ENCODE measurements at places on chromosomes 3 and 15. TPM values are rescaled to one million over a fixed set of nuclear protein-coding genes. Genes with fewer than 3 reads are reported as not detected.
A peak's percentile ranks its signal among the peaks of the same experiment; 100 is the strongest.

DNA sequence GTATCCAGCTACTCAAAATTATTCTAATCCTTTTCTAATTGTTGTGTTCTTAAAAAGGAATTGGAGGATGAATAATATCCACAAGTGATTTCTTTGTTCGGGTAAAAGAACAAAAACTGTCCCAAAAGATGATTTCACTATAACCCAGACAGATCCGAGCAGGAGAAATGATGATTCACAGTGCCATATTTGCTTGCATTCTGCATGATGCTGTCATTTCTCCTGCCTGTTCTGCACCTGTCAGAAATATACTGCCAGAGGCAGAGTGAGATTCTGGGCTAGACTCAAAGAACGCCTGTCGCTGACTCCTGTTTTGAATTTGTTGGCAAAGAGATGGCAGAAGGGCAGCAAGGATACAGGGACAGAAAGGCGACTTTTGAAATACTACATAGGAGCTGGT lies 34.7 kb upstream of the SLC24A5 start:
- no peak for DNase-seq

DNA sequence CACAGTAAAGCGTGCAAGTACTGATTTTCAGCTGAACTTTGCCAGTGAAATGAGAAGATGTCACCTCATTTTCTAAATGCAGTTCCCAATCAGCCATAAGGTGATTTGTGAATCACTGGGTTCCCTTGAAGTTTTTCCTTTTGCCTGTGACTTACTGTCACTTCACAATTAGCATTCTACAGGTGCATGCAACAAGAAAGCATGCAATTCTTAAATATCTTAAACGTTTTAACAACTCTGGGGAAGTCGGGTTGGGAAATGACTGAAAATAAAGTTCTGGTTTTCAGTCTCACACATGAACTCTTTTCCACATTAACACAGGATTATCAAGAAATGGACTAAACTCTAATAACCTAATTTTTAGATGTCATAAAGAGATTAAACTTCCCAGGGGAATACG lies 5.2 kb downstream of the GSK3B start:
- no peak for DNase-seq

DNA sequence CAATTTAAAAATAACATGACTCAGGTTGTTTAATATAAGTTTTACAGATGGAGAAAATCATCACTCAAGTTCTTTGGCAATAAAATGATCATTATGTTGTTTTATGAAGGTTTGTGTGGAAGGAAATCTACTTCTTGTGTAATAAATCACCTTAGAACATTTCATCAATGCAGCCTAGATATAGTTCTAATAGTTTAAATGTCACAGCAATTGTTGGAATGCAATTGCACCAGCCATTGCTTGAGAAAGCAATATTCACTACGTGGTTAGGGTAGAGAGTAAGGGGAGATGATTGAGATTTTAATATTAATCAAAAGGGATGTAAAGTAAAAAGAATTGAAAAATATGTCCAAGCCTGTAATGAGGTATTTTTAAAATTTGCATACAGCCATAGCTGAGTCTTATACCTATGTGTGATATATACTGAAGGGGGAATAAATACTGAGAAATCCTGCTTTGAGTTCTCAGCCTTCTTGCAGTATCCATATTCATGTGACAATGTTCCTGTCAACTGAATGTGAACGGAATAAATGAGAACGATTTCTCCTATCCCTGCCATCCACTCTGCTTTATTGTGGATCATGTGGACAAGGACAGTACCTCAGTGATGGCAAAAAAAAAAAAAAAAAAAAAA lies 257.9 kb downstream of the OTOL1 start:
- DNase-seq, result no peak

DNA sequence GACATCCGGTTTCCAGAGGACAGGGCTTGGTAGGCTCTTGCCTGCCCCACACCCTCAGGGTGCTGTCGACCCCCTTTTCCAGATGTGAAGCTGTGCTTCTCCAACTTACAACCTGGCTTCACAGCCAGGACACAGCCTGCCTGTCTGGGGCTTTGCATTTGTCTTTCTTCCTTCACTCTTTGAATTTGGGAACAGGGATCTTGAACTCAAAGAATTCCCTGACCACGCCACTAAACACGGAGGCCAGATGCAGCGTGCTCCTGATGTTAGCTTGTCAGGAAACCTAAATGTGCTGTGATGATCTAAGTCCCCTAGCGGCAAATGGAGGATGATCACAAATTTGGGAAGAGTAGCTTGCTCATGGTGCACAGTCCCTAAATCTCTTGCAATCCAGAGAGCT lies 244.8 kb upstream of the RGMA start:
- peak; percentile 69 for DNase-seq

The UACA gene
- total RNA-seq, result 67.1 TPM

- DNase-seq, result no peak
Observed at GRCh38 chr3:172238188-172238587, 198.8 kb downstream of the FNDC3B start.

The GOLGA6L10 gene
- 4.1 TPM for total RNA-seq

GRCh38 chr15:99909592-99910295 lies 176.5 kb upstream of the LYSMD4 start:
- DNase-seq, result peak; percentile 80

DNA sequence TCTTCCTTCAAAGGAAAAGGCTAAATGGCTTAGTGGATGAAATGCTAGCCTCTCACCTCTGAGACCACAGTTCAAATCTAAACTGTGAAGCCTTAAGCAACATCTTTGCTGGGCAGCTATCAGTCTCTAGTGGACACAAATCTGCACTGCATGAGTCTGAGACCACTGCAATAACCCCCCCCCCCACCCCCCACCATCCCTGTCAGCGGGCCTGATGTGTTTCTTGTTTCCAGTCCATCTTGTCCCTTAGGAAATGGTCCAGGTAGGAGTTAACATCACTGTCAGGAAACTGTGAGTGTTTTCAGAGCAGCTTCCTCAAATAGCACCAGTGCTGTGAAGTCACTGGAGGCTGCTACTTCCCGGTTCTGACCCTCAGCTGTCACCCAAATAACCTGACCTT lies 140.6 kb upstream of the TMCO5A start:
- peak; percentile 56 for DNase-seq

- no peak for DNase-seq
Observed at GRCh38 chr3:188881954-188882641, 289.7 kb upstream of the TPRG1 start.

DNA sequence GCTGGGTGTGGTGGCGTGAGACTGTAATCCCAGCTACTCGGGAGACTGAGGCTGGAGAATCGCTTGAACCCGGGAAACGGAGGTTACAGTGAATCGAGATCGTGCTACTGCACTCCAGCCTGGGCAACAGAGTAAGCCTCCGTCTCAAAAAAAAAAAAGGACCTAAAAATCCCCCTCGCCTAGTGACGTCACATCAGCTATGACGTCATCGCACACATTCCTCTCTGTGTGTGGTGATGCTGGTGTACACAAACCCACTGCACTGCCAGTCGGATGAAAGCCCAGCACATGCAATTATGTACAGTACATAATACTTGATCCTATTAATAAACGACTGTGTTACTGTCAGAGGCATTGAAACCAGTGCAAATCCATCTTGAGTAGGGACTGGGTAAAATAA lies 40.2 kb upstream of the SEC61A1 start:
- no peak for DNase-seq

DNA sequence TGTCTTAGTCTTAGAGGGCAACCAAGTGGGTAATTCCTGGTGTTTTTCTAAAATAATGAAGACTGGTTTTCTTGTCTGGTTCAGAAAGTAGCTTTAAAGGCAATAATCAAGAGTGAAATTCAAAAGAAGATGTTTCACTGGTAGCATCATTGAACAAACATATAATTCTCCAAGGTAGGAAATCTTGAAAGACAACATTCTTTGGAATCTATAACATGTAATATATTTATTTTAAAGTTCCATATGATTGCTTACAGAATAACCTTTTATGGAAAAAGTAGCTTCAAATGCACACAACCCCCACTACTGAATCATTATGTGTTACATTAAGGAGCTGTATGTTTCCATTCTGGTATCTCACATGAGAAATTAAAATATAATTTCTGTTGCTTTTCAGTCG lies 13.8 kb upstream of the FOXP1 start:
- DNase-seq, result no peak

GRCh38 chr15:53569751-53570480 lies 189.5 kb downstream of the WDR72 start:
- DNase-seq, result no peak

The EFCAB12 gene
- total RNA-seq, result 0.36 TPM

The KNG1 gene
- not detected for total RNA-seq

The DNAH1 gene
- 3.0 TPM for total RNA-seq

The FSTL1 gene
- total RNA-seq, result 309 TPM

The SGO1 gene
- 26.4 TPM for total RNA-seq

DNA sequence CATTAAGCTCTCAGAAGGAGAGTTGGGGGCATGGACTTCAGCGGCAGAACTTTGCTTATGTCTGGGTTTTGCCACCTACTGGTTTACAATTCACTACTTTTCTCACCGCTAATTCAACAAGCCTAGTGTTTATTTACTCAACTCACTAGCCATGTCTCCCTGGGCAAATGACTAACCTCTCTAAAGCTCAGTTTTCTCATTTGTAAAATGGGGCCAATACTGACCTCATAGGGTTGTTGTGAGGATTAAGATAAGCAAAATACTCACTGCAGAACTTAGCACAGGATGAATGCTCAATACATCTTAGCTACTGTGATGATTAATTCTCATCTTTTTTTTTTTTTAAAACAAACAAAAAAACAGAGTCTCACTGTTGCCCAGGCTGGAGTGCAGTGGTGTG lies 106.3 kb downstream of the CADPS start:
- no peak for DNase-seq

- DNase-seq, result peak; percentile 92
Observed at GRCh38 chr15:65916664-65917406, 47.5 kb downstream of the RAB11A start.

GRCh38 chr3:66383998-66384745 lies 116.7 kb downstream of the LRIG1 start:
- DNase-seq, result peak; percentile 30

DNA sequence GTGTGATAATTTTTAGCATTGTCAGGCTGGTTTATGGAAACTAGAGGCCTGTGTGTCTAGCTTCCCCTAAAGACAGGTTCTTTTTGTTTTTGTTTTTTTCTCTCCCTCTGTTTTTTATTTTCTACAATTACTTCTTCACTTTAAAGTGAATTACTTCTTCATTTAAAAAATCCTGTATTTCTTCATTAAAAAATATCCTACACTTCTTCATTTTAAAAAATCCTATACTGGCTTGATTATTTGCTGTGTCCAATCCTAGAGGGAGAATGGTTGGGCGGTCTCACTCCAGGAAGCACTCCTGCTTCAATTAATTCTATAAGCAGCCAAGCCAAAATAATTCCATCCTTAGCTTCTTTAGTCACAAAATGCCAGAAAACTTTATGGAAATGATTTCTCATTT lies 11.8 kb downstream of the ATG7 start:
- DNase-seq, result no peak

The HES1 gene
- 2.1 TPM for total RNA-seq

The CHRNA3 gene
- 2.5 TPM for total RNA-seq

The PTX3 gene
- 2.5 TPM for total RNA-seq

DNA sequence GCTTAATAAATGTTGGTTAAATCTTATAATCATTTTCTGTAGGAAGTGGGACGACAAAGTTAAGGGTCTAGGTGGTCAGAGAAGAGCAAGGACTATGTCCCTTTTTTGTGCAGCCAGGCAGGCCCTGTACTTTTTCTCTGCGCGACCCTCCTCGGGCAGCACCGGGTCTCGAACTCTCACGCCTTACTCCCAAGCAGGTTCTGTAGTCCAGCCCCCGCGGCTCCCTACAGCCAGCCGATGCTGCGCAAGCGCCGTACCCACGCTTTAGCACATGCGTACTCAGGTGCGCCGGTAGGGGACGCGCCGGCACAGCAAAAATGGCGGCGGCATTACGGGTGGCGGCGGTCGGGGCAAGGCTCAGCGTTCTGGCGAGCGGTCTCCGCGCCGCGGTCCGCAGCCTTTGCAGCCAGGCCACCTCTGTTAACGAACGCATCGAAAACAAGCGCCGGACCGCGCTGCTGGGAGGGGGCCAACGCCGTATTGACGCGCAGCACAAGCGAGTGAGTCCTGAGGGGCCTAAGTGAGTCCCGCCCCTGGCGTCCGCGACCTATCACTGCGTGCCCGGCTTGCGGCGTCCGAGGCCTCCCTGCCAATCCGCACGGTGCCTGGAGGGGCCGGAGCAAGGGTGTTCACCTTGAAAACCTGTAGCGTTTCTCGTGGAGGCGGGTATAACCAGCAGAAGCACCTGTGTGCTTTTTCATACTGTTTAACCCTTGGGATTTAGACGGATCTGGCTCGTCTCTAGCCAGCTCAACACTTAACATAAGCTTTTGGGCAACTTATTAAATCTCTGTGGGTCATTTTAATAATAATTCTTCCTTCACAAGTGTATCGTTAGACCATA lies at the start of gene PCCB:
PCCB (plus strand) TSS at position 282 of the 844 bp plus-strand sequence; CDS start at position 318, 36 bp downstream.
- DNase-seq, result peak; percentile 98

The ACTRT3 gene
- 0.82 TPM for total RNA-seq

GRCh38 chr3:169072494-169072893 lies 591.0 kb downstream of the MECOM start:
- DNase-seq, result no peak

The ZNF619 gene
- total RNA-seq, result 13.7 TPM

The CPN2 gene
- total RNA-seq, result not detected

DNA sequence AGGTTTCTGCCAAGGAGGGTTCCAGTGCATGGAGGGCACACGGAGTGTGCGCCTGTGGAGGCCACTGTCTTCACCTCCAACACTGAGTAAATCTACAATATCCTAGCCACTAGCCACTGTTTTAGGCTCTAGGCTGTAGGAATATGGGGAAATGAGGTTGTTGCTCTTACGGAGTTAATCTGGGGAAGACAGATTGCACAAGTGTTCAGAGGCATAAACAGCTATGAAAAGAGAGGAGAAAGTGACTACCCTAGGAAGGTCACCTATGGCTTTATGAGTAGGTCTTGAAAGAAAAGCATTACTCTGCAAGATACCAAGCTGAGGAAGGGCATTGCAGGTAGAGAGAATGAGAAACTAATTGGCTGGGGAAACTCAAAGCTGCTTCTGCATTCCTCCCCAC lies 85.7 kb downstream of the CYP19A1 start:
- DNase-seq, result no peak

DNA sequence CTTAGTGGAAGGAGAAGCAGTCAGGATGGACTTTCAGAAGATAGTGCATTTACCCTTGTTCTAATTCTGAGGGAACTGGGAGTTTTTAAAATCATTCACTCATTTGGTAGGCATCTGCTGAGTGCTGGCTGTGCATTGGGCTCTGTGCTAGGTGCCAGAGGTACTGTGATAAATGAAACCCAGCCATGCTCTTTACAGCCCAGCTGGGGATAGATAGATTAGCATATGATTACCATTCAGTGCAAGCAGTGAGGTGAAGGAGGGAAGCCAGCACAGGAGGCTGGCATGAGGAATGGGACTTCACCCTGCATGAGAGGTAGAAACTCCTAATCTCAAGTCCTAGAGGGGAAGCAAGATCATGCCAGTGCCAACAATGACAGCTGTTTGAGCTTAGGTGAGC lies 361.9 kb upstream of the TRIM42 start:
- DNase-seq, result no peak

The PPP1R2 gene
- total RNA-seq, result 30.4 TPM

The SAMMSON gene
- total RNA-seq, result not detected

All from endodermal cell (in vitro differentiated cells).